ENCODE measurements at places on chromosomes 4 and X.

DNA sequence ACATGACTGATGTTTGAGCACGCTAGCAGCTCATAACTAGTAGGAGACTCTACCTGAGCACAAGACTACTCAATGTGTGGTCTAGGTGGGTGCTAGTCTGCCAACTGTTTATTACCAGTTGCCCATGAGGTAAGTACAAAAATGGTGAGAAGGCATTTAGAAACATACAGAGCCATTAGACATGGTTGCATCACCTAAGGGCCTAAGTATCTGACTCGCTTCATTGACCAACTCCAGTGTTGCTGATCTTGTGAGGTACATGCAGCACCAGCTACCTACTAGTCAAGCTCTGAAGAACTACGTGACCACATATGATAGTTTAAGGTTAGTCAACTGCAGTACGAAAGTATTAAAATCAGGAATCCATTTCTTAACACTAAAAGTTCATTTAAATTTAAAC lies 39.9 kb downstream of the APBB2 start:
- DNase-seq, result no peak

- no peak for DNase-seq
These were observed 27.5 kb upstream of the ESX1 start for GRCh38 chrX:104282166-104282725.

- DNase-seq, result no peak
These were observed 788 bp downstream of the SHROOM2 start for GRCh38 chrX:9786798-9787635.

- no peak for DNase-seq
These were observed 58.1 kb downstream of the FNIP2 start for GRCh38 chr4:158826882-158827281.

GRCh38 chr4:14743601-14744000 lies 258.7 kb upstream of the CPEB2 start:
- no peak for DNase-seq

- DNase-seq, result no peak
These were observed 66.9 kb upstream of the WDR17 start for GRCh38 chr4:175998782-175999181.

DNA sequence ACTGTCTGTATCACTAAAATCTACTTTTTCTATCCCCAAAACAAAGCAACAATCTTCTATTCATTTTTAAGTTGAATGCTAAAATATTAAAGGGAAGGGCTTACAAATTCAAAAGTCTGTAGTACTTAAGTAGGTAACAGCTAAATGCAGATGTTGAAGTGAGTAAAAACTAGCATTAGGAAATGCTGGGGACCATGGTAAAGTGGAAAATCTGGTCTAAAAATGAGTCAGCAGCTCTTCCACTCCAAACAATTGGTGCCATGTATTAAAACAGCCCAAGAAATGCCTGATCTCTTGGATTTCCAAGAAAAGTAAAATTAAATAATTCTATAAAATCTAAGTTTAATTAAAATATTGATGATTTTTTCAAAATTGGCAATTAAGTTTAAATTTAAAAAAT lies 73.3 kb upstream of the PPP3CA start:
- no peak for DNase-seq

- DNase-seq, result no peak
These were observed 1049.1 kb upstream of the TENM3 start for GRCh38 chr4:181194096-181194495.

- no peak for DNase-seq
These were observed 279.8 kb upstream of the BOD1L1 start for GRCh38 chr4:13907255-13907751.

- DNase-seq, result no peak
These were observed 30.4 kb upstream of the ABCG2 start for GRCh38 chr4:88188738-88189417.

DNA sequence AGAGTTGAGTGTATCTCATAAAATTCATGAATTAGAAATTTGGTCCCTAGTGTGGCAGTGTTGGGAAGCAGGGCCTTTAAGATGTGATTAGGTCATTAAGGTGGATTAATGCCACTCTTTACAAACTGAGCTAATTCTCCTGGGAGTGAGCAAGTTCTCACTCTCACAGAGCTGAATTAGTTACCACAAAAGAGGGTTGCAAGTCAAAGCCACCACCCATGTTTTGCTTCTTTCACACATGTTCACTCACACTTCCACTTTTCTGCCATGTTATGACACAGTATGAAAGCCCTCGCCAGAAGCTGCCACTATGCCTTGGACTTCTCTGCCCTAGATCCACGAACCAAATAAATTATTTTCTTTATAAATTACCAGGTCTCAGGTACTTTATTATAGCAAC lies 332.1 kb downstream of the ARAP2 start:
- DNase-seq, result no peak

DNA sequence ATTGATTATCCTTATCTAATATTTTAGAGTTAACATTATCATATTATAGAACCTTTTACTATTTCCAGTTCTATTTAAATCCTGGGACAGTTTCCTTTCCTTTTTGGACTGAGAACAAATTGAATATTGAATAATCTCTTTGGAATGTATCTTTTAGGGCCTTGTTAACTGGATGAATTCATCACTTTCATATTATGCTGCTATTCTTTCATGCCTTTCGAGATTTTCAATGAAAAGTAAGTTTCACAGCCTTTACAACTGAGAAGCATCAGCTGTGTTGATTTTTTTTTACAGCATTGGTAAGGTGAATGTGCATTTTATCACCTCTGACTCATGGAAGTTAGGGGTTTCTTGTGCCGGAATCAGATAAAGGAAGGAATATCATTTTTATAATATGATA lies 39.6 kb downstream of the PDLIM5 start:
- no peak for DNase-seq

- no peak for DNase-seq
These were observed 313.4 kb upstream of the MAGEB2 start for GRCh38 chrX:29902004-29902403.

DNA sequence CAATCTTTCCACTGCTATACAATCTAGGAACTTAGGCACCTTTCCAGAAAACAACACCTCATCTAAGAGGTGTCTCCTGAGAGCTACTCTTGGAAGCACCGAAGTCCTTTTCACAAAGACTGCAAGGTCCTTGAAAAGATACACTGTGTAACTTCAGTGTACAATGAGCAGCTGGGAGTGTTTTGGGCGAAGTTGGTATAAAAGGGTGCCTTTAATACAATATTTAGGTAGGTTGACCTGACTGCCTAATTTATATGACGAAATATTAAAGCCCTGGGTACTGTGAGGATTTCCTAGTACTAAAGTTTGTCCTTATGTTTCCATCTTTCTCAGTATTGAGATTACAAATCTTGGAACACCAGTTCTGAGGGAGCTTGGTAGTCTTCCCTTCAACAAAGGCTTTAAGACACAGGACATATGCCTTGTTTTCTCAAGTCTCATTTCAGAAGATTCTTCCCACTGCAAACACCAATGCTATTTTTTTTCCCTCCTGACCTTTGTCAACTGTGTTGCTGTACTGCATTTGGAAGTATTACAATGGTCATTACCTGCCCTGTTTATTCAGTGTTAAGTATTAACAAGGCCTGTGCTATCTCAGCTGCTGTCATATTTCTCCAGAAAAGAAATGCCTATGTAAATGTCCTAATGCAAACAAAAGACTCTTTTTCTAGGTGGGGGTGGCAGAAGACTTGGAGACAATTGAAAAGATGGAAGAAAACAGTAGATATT lies 134.2 kb downstream of the MAML3 start:
- DNase-seq, result no peak

GRCh38 chr4:52651996-52652672 lies 7.0 kb downstream of the USP46 start:
- DNase-seq, result no peak

DNA sequence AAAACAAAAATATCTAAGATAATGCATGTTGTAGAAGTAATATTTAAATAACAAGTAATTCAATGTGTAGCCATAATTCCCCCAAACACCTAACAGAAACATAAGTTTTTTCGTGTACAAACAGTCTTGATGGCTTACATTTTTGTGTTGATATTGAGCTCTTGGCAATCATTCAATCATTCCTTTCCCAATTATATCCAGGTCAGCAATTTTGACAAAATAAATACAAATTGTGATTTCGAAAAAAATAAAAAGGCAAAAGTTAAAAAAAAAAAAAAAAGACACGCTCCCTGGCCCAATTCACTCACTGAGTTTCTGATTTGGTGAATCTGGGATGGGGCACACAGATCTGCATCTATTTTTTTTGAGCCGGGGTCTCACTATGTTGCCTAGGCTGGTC lies 187.6 kb upstream of the GPC4 start:
- DNase-seq, result no peak
